Prostate gland (tissue), 2 donors: ENCODE measurements at places on chromosomes 1 and 21.

- DNase-seq = no peak
Measured at GRCh38 chr1:225480825-225481434, 53.1 kb upstream of the LBR start.

DNA sequence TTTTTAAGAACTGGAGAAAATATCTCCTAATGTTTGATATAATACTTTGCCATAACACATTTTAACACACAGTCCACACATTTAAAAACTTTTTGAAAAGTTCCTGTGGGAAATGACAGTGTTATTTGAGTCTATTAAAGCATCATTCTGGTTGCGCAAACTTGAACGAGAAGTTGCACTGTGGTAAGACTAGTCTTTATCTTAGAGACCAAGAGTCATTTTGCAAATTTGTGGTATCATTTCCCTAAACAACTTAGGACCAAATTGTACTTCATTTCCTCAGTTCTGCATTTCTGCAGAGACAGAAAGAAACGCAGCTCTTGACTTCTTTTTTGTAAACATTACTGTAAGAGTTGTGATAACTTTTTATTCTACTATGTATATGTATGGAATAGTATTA, at the start of gene RGS18:
Gene RGS18, plus strand, starts transcription at position 282 of the 400 bp plus-strand sequence. CDS start 176 bp downstream, outside the sequence.
- DNase-seq = no peak

GRCh38 chr21:17440969-17441368, 71.9 kb upstream of the CXADR start:
- DNase-seq = no peak

- DNase-seq = no peak
Measured at GRCh38 chr1:37714689-37715088, 22.4 kb downstream of the CDCA8 start.

- DNase-seq = no peak
Measured at GRCh38 chr1:78234496-78234895, 188.7 kb downstream of the GIPC2 start.

DNA sequence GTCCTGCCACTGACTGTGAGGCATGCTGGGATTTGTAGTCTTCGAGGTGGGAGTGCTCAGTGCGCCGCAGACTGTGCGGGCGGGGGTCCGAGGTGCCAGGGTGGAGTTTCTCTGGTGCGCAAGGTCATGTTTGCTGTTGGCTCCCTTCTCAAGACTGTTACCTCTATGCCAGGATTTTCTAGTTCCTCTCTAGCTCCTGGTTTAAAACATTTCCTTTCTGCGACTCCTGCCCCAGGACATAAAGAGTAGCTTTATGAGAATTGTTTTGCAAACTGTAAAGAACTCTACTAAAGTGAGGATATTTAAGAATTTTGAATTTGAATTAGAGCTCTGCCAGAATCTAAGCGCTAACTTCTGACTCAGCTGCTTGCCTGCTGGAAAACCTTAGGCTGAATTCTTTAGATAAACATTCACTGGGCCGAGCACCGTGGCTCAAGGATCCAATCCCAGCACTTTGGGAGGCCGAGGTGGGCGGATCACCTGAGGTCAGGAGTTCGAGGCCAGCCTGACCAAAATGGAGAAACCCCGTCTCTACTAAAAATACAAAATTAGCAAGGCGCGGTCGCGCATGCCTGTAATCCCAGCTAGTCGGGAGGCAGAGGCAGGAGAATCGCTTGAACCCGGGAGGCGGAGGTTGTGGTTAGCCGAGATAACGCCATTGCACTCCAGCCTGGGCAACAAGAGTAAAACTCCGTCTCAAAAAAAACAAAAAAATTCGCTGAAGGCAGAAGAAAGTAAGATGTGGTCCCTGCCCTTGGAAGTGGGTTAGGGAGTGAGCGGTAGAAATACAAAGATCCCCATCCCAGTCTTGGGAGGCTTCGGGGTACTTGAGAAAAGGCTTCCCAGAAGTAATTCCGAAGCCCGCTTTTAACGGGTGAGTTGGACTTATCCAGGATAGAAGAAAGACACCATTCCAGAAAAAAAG, 992 bp upstream of the USP48 start:
- DNase-seq = peak; percentile 6

DNA sequence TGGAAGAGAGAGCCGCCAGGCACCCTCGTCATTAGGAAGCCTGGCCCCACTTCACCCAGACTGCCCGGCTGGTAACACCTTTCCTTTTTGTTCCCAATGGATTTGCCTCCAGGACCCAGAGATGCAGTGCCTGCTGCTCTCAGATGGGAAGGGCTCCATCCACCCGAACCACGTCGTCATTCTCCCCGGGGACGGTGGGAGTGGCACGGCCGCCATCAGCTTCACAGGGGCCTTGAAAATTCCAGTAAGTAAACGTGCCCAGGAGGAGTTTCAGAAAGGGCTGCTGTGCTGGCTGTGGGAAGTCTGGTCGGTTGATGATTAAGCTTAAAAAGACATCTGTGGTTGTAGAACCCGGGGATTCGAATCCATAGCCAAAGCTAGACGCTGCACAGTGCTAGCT, 45.2 kb downstream of the SLC37A1 start:
- no peak for DNase-seq

GRCh38 chr1:234869182-234870019, 259.2 kb downstream of the TOMM20 start:
- no peak for DNase-seq

- peak; percentile 83 for DNase-seq
Measured at GRCh38 chr1:12549460-12550349, 68.3 kb downstream of the DHRS3 start.

GRCh38 chr1:7407980-7408770, 362.9 kb upstream of the VAMP3 start:
- no peak for DNase-seq

- no peak for DNase-seq
Measured at GRCh38 chr1:108107658-108108057, 92.5 kb downstream of the SLC25A24 start.

GRCh38 chr1:177589166-177589565, 380.7 kb downstream of the SEC16B start:
- DNase-seq = peak; percentile 76

DNA sequence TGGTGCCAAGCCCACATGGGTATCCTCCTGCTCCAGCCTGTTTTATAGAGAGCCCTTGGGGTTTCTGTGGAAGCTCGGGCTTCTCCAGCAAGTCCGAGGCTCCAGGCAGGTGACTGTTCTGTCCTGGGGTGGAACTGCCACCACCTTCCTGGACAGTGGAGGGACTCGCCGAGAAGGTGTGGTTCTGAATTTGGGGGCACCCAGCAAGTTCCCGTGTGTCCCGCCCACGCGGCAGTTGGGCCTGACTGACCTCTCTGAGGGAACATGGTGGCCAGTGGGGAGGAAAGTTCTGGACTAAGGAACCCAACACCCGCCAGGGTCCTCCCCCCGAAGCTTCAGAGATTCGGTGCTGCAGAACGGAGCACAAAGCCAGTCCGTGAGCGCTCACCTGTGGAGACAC, 158.1 kb upstream of the C1orf174 start:
- DNase-seq = no peak

- no peak for DNase-seq
Measured at GRCh38 chr1:67840449-67840848, 7.2 kb upstream of the GNG12 start.

- DNase-seq = no peak
Measured at GRCh38 chr1:68293609-68294366, 61.5 kb upstream of the WLS start.

DNA sequence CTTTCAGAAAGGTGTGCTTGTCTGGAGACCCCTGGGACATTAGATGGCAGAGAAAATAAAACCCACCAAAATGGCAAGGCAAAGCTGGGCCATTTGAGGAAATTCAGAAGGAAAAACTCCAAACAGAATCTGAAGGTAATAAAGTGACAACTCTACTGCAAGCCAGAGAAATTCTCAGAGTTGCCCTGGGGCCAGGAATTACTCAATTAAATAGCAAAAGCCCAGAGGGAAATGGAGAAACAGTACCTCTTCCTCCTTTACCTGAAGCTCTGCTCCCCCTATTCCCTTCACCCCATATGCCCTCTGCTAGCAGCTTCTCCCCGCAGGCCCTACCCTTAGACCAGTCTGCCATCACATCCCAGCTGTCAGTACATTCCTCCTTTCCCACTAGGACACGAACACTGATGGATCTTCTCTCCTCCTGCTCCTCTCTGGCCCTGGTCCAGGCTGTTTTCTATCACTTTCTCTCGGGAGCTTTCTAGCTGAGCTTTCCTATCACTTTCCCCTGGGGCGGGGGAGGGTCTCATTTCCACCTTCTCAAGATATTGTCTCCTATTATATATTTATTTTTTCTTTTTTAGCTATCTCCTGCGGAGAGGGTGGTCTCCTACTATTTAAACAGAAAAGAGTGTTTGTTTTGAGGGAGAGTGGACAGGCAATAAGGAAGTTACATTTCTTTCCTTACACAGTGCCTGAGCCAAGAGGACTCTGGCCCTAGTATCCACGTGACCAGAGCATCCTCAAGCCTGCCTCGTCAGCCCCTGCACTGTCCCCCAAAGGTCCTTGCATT, 47.7 kb upstream of the RBM15 start:
- no peak for DNase-seq

- DNase-seq = no peak
Measured at GRCh38 chr1:229017091-229017490, 253.8 kb upstream of the RAB4A start.

- DNase-seq = no peak
Measured at GRCh38 chr1:101313356-101313755, 76.5 kb downstream of the S1PR1 start.

DNA sequence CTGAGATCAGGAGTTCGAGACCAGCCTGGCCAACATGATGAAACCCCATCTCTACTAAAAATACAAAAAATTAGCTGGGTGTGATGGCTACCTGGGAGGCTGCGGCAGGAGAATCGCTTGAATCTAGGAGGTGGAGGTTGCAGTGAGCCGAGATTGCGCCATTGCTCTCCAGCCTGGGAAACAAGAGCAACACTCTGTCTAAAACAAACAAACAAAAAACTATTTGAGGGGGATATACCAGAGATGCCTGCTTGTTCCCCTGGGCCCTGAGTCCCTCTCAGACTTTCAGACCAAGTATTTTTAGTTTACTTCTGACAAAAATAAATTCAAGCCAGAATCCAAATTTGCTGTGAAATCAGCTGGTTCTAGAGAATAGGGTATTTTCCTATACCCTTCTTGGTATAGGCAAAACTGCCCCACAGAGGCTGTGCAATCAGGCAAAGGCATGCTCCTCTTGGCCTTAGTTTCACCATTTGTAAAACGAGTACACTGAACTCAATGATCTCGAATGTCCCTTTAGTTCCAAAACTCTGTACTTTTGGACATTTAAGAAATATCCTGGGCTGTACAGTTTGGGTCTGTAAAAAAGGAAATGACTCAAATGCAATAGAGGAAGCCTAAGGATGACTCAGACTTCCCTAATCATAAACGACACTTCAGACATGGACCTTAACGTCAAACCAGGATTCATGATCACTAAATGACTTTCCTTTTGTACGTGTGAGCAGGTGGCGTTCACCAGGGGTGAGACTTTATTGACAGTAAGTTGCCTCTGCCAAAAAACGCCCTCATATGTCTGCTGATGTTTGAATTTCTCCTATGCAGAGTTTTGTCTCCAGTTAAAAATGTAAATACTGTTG, 16.1 kb downstream of the ENSA start:
- peak; percentile 44 for DNase-seq

DNA sequence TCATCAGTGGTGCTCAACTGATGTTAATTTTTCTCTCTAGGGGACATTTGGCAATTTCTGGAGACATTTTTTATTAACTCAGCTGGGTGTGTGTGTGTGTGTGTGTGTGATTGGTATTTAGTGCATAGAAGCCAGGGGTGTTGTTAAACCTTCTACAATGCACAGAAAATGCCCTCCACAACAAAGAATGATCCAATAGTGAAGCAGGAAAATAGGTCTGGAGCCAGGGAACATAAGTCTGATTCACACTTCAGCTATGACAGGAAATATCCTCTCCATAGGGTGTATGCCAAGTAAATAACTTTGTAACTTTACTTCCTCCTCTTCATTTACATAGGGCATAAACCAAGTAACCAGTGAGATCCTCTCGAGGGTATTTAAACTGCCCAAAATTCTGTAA, 25.1 kb upstream of the TMEM61 start:
- DNase-seq = no peak

DNA sequence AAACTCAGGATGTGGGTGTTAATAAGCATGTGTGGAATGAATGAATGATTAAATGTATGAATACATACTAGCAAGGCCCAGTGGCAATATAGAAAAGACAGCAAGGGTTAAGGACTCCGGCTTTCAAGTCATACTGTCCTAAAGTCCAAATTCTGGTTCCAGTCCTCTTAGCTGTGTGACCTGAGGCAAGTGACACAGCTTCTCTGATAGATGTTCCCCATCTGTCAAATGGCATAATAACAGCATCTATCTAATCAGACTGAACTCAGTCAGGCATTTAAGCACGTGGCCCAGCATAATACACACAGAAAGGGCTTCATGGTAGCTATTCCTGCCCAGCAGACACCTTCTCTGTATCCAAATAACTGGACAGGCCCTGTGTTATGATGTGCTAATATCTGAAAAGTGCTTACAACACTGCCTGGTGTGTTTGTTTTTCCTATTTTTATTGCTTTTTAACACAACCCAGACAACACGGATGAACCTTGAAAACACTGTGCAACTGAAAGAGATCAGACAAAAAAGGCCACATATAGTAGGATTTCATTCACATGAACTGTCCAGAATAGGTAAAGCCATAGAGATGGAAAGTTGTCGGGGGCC, 12.4 kb downstream of the ASAP3 start:
- DNase-seq = no peak

- no peak for DNase-seq
Measured at GRCh38 chr1:88685259-88685620, 1.2 kb downstream of the PKN2 start.

DNA sequence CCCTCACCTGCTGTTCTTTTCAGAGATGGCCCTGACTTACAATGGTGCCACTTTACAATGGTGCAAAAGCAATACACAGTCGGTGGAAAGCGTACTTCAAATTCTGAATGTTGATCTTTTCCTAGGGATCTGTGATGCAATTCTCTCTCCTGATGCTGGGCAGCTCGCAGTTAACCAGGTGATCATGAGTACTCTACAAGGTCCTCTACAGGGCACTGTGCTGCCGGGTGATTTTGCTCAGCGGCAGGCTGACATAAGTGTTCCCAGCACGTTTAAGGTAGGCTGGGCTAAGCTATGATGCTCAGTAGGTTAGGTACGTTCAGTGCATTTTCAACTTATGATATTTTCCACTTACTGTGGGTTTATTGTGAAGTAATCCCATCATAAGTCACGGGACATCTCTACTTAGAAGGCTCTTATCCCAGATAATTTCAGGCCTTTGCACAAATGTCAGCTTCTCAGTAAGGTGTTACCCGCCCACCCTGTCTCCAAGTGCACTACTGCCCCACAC, 126.5 kb downstream of the KCNN3 start:
- DNase-seq = no peak

GRCh38 chr1:112761714-112762480, 46.8 kb upstream of the PPM1J start:
- DNase-seq = no peak

- no peak for DNase-seq
Measured at GRCh38 chr1:55959136-55959548, 620.2 kb downstream of the PLPP3 start.

- DNase-seq = no peak
Measured at GRCh38 chr1:28642056-28642846, 616 bp downstream of the TAF12 start.

DNA sequence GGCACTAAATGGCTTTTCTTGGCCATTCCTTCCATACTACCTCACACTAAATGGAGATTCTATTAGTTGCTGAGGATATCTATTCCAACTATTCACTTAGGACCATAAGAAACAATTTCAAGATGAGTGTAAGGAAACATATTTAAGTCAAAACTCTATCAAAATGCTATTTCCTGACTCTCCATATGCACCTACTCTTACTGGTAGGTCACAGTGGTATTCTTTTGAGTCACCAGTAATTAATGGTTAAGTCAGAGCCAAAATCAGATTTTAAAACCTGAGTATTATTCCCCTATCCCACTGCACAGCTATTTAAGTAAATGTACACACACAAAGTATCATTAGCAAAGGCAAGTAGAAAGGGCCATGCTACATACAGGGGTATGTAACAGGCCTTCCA, 50.3 kb downstream of the ARID4B start:
- no peak for DNase-seq
